T-helper 22 cell (primary cell): ENCODE measurements at places on chromosomes 7 and 10.

DNA sequence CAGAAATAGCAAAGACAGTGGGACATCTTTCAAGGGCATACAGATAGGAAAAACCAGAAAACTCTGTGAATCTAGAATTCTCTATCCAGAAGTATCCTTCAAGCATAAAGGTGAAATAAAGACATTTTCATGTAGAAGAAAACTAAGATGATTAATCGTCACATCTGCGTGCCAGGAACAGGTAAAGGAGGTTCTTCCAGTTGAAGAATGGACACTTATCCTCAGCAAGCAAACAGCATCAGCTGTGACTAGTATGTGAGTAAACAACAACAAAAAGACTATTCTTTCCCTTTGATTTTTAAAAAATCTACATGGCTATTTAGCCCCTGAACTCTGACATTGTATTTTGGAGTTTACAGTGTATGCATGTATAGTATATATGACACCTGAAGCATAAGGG is 124.9 kb downstream of the LRMDA start:
- DNase-seq: no peak

DNA sequence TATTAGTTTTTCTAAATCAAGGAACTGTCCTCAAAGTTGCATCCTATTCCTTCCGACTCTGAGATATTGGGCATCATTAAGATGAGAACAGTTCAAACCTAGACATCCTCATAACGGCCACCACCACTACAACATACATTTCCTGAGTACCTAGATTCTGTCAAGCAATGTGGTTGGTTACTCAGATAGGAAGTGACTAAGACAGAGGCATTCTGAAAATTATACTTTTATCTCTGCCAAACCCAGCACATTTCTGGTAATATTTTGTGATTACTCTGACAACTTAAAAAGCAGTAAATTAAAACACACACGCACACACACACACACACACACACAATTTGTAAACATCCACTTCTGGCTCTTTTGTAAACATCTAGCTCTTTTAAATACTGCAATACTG is 291.2 kb upstream of the MEOX2 start:
- DNase-seq: no peak

- peak; percentile 83 for DNase-seq
Observed at GRCh38 chr7:129952653-129953560, at the start of gene UBE2H. Gene UBE2H, minus strand, starts transcription at chr7:129952960. Its CDS starts 405 bp downstream, at chr7:129952555.

- DNase-seq: no peak
Observed at GRCh38 chr7:156979711-156980110, 30.2 kb downstream of the NOM1 start.

DNA sequence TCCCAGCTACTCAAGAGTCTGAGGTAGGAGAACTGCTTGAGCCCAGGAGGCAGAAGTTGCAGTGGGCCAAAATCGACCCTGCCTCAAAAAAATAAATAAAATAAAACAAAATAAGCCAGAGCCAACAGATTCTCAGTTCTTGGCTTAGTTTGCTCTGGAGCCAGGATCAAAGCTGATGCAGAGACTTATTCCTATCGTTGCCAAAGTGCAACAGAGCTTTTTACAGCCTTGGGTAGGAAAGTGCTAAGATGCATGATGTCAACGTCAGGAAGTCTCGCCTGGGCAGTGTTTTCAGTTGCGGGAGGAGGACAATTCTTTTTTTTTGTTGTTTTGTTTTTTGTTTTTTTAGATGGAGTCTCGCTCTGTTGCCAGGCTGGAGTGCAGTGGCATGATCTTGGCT is 43.8 kb upstream of the CYTH3 start:
- DNase-seq: no peak

- DNase-seq: no peak
Observed at GRCh38 chr7:28201131-28201530, 20.5 kb upstream of the JAZF1 start.

- DNase-seq: no peak
Observed at GRCh38 chr10:110426294-110427181, 71.2 kb upstream of the DUSP5 start.

DNA sequence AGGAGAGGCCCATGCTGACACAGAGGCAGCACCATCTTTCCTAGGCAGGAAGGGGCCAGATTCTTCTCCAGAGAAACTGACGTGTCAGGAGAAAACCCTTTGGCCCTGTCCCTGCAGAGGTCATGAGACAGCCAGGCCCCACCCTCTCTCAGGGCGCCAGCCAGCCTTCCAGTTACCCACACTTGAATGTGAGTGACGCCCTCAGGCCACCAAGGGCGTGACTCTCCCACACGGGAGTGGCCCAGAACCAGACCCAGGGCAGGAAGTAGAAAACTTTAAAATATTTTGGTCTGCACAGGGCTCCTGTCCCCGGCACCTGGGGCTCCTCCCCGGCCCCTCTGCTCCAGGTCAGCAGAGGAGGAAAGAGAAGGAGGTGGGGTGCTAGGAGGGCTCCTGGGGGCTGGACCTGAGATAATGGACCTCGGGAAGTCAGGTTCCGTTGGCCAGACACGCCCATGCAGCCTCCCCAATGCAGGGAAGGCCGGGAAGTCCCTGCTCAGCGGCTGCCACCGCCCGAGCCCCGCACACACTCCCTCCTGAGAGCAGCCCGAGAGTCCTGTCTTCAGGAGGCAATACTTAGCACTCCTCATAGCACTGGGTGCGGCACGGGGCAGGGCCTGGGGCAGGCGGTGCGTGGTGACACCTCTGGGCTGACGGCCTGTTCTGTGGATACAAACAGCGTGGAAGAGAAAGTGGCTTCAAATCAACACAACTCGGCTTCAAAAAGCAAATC is 67.0 kb upstream of the CFAP46 start:
- no peak for DNase-seq

GRCh38 chr7:2860627-2861133 is 16.6 kb upstream of the GNA12 start:
- DNase-seq: no peak

DNA sequence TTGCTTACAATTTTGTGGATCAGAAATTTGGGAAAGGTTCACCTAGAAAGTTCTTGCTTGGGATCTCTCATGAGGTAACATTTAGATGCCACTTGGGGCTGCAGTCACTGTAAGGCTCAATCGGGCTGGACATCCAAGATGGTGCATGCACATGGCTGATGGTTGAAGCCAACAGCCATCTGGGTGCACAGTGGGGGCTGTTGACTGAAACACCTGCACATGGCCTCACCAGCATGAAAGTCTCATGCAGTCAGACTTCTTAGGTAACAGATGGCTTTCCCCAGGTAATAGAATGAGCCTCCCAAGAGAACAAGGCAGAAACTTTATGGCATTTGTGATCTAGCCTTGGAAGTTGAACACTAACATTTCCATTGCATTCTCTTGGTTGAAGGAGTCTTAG is 740.7 kb upstream of the AUTS2 start:
- DNase-seq: no peak

DNA sequence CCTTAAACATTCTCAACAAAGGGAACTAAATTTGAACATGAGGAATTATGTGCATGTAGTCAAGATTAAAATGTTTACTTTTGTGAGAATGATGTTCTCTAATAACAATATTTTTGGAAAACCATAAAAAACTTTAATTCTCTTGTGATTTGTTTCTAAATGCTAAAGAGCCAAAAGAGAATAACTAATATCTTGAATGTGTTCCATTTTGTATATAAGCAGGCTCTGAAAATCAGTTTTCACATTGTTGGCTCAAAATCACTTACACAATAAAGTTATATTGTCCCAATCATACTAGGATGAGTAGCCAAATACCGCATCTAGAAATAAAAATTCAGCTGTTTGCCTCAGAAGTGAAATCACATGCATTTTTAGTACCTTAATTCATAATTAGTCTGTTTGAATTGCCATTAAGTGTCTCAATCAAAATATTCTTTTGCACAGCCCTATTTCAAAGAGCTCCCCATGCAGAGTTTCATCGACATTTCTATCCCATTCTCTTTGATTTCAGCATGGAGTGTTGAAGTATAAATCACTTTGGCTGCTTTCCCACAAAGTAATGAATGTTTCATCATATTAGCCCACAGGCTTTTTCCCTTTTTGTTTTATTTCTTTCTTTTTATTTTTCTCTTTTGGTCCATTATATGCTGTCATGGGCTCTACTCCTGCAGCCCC is 420.3 kb upstream of the POM121L12 start:
- DNase-seq: no peak

DNA sequence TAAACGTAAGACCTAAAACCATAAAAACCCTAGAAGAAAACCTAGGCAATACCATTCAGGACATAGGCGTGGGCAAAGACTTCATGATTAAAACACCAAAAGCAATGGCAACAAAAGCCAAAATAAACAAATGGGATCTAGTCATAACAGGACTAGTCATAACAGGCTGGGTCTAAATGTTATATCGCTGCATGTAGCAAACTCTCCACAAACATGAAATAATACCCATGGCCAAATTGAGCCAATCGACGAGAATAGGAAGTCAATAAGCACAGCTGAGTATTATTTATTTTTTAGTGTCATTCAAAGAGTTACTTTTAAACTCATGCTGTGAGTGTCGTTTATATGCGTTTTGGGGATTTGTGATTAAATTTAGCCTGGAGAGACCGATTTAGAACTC is 225.1 kb downstream of the TFEC start:
- DNase-seq: no peak

DNA sequence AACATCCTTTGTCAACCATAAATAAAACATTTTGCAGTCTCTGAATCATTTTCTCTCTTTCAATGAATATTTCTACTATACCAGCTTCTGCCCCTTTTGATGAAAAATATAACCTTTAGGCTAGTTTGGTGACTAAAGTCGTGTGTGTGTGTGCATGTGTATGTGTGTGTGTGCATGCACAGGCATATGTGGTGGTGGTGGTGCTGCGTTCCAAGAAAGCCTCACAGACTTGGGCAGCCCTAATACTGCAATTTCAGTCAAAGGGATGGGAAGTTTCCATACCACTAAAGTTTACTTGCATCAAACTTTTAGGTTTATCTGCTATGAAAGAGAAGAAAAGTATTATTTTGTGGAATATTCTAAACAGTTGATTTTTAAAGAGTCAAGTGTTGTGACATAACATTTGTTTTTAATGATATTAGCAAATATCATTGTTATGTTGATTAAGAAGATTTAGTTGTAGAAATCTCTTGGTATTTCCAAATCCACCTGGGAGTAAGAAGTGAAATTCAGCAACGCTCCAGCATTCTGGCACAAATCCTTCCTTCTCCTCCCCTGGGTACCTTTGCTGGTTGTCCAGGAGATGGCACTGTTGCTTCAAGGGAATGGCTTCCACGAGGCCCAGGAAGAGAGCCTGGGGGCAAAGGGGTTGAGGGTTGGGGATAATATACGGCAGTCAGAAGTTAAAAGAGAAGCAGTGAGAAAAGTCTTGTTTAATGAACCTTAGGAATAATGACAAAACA is 41.5 kb downstream of the ASB4 start:
- DNase-seq: no peak

DNA sequence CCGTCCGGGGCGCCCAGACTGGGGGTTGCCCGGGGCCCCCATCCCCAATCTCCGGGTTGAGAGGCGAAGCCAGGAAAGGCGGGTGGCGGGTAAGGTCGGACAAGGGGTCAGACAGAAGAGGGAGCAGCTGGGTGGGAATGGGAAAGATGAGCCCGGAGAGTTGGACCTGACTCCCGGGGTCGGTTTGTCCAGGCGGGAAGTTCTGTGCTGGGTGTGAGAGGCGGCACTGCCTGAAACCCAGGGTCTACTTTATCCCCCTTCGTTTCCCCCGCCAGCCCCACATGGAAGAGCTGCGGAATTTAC is 675 bp downstream of the SLC4A2 start:
- no peak for DNase-seq

- no peak for DNase-seq
Observed at GRCh38 chr7:110187877-110188554, 902.9 kb upstream of the LRRN3 start.

DNA sequence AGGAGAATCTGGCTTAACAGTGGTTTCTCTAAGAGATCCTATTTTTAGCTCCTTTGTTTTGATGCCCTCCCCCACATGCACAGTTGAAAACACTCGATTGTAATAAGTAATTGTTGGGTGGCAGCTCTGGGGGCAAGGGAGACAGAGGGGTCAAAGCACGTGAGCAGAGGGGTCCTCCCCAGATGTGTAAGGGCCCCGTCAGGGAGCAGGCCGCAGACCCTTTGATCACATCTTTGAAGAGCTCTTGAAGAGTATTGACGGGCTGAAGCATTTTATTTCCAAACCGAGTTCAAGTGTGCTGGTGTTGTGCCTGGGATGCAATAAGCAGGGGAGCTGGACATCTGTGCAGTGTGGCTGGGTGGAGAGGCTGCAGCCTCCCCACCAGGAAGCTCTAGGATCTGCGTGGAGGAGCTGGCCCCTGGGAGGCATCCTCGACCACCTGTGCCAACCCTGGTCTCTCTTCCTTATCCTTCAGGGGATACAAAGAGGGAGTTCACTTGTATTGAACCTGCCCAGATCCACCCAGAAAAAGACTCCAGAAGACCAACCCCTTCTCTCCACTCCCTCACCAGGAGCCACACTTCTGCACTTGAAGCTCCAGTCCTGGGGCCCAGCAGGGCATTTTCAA is 473.0 kb upstream of the MGMT start:
- DNase-seq: no peak

DNA sequence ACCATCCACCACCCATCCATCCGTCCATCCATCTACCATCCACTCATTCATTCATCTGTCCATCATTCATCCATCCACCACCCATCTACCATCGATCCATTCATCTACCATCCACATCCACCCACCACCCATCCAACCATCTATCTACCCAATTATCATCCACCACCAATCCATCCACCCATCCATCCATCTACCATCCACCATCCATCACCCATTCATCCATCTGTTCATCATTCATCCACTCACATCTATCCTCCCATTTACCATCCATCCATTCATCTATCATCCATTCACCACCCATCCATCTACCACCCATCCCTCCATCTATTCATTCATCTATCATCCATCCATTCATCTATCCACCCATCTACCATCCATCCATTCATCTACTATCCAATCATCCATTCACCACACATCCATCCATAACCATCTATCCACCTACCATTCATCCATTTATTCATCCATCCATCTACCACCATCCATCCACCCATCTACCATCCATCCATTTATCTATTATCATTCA is 188.8 kb downstream of the JCAD start:
- no peak for DNase-seq

DNA sequence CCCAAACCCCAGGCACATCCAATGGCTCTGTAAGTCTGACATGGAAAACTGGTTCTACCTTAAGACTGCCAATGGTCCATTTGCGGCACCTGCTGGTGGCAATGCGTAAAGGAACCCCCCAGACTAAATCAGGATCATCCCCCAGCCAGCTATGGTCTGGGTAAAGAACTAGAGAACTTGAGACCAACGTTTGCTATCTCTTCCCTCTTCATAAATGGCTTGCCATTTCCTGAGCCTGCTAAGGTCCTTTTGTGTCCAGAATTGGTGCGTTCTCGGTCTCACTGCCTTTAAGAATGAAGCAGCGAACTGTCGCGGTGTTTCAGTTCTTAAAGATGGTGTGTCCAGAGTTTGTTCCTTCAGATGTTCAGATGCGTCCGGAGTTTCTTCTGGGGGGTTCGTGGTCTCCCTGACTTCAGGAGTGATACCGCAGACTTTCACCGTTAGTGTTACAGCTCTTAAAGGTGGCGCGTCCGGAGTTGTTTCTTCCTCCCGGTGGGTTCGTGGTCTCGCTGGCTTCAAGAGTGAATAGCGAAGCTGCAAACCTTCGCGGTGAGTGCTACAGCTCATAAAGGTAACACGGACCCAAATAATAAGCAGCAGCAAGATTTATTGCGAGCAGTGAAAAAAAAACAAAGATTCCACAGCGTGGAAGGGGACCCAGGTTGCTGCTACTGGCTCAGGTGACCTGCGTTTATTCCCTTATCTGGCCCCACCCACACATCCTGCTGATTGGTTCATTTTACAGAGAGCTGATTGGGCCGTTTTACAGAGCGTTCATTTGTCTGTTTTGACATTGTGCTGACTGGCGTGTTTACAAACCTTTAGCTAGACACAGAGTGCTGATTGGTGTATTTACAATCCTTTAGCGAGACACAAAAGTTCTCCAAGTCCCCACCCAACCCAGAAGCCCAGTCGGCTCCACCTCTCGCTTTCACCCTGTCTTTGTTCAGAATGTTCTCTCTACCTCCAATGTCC is 95.4 kb downstream of the ELMO1 start:
- peak; percentile 56 for DNase-seq
